ENCODE measurements at places on chromosomes 3 and 15.

- no peak for DNase-seq
These were observed 74.1 kb downstream of the FAIM start for GRCh38 chr3:138682648-138683047.

DNA sequence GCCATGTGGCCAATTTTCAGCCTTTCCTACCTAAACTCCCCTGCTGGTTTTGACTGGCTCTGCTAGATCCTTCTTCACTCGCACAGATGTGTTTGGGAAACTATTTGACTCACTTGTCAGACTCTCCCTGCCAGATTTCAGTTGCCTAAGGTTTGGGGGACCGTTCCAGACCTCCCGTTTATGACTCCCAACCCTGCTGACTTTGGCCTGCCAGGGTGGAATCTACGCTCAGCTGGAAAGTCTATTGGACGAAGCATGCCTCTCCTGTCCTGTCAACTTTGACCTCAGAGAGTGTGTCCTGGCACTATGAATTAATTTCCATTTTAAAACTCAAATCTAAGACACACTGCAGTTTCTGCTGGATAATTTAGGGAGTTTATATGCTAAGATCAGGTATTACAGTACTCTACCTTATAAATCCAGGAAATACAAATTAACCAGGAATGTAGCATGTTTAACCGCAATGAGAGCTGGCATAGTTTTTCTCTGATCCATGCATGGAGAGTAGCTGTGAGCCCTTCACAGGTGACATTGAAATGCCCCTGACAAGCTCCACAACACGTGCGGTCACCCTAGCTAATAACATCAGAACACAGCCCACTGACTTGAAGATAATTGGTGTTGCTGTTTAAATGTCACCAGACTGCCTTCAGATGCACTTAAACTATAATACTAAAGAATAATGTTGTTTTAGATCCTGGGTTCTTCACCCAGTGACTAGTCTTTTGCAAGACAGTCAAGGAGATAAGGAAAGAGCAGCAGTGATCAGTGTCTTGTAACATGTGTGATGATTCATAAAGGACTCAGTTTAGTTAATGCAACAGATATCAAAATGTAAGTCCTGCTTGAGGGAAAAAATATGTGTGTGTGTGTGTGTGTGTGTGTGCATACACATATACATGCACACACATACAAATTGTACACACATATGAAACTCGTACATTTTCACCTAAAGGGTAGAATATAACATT, 223.0 kb upstream of the MCTP2 start:
- DNase-seq: no peak

DNA sequence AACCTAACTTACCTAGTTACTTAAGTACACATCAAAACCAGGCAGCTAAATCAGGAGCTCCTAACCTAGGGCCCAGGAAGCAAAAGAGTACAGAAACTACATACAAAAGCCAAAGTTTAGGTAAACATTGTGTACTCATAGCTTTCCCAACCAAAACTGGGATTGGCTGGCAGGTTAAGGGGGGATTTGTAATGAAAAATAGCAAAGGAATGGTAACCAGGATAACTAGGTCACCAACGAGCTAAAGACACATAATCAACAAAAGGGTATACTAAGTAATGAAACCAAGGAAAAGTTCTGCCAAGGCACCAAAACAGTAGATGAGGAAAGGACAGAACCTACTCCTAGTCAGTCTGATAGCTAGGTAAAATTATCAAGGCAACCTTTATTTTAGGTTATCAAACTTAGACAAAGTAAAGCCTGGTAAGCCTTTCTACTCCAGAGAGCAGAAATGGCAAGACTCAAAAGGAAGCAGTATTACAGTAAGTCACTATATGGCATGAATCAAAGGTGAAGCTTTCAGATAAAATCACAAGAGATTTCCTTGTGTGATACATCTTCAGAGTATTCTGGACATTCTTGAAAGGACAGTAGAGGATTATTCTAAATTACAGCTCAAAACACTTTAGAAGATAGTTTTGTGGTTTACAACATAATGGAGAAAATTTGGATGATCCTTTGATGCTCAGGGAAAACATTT, 10.2 kb downstream of the TRA2B start:
- no peak for DNase-seq

GRCh38 chr3:40878464-40878905, 320.8 kb upstream of the CTNNB1 start:
- no peak for DNase-seq

DNA sequence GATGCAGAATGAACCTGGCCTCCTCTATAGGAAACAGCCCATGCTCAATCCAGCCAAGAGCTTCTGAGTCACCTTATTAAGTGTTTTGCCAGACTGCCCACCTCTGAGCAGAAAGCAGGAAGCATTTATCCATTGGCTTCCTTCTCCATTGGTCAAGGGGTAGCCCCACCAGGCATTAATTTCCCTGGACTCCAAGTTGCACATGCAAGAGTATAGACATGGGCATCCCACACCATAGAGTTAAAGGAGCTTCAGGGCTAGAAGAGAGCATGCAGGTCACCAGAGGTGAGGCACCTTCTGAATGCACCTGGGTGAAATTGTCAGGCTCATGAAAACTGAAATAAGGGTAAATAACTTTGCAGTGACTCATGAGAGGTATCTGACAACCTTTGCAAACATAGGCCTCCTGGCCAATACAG, 230.8 kb upstream of the STAC start:
- no peak for DNase-seq

All from psoas muscle (tissue), 8 donors.